ENCODE measurements at places on chromosomes 2 and 18.

GRCh38 chr2:200255549-200255948, 50.9 kb upstream of the SPATS2L start:
- no peak for DNase-seq

DNA sequence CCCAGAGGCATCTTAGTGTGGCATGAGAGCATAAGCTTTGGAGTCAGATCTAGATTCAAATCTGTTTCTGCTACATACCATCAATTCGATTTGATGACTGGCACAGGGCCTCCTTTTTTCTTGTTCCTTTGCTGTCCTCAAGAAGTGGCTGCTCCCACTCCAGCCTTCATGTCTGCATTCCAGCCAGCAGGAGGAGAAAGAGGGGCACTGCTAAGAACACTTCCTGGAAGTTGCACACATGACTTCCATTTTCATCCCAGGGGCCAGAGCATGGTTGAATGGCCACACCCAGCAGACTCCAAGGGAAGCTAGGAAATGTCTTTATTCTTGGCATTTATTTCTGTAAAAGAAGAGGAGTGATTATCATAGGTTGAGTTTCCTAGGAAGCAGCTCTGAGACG, 50.4 kb downstream of the EML6 start:
- no peak for DNase-seq

DNA sequence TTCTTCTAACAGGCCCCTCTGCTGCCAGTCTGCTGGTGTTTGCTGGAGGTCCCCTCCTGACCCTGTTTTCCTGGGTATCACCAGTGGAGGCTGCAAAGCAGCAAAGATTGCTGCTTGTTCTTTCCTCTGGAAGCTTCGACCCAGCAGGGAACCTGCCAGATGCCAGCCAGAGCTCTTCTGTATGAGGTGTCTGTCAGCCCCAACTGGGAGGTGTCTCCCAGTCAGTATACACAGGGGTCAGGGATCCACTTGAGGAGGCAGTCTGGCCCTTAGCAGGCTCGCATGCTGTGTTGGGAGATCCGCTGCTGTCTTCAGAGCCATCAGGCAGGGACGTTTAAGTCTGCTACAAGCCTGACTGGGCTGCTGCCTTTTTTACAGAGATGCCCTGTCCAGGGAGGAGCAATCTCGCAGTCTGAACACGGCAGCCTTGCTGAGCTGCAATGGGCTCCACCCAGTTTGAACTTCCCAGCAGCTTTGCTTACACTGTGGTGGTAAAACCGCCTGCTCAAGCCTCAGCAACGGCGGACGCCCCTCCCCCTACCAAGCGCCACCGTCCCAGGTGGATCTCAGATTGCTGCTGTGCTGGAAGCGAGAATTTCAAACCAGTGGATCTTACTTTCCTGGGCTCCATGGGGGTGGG, 29.9 kb downstream of the CHCHD5 start:
- DNase-seq, result no peak

- no peak for DNase-seq
Measured at GRCh38 chr2:229652796-229653195, 61.6 kb downstream of the DNER start.

GRCh38 chr2:178072383-178073301, at the start of gene PDE11A:
Gene PDE11A (minus strand): TSS chr2:178072777. CDS start chr2:178072437, 340 bp downstream.
- DNase-seq, result no peak

GRCh38 chr18:57624988-57625387, 3.4 kb upstream of the NARS1 start:
- DNase-seq, result no peak

DNA sequence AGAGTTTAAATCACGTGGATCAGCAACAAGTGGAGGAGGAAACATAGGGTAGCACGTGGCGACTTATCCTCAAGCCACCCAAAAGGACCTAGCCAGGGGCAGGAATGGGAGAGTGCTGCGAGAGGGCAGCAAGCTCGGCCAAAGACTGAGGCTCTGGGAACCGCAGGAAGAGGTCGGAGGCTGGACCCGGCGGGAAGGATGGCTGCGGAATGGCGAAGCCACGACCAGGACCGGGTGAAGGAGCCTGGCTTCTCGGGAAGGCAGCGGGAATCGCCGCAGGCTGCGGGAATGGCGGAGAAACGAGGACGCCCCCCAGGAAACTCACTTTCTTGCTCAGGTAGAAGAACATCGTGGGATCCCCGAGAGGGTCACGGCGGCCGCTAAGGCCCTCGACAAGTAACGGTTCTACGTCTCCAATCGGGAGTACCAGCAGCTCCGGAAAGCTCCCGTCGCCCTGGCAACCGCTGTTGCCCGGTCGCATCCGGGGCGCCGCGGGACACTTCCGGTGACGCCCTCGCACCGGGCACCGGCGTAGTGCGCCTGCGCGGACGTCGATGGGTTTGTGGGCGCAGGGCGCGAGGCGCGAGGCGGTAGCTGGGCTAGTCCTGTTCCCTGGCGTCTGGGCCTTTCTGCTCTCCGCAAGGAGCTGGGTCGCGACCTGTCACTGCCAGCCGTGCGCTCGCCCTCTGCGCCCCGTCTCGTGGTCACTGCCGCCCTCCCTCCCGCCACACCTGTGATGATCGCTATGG, at the start of gene WDR35:
Gene WDR35 (minus strand): TSS at position 439 of the 749 bp plus-strand sequence. CDS start 90 bp downstream, at position 349.
- peak; percentile 87 for DNase-seq

GRCh38 chr2:37454851-37455762, 110.7 kb downstream of the QPCT start:
- no peak for DNase-seq

- DNase-seq, result no peak
Measured at GRCh38 chr18:74453016-74453566, 4.0 kb downstream of the DIPK1C start.

DNA sequence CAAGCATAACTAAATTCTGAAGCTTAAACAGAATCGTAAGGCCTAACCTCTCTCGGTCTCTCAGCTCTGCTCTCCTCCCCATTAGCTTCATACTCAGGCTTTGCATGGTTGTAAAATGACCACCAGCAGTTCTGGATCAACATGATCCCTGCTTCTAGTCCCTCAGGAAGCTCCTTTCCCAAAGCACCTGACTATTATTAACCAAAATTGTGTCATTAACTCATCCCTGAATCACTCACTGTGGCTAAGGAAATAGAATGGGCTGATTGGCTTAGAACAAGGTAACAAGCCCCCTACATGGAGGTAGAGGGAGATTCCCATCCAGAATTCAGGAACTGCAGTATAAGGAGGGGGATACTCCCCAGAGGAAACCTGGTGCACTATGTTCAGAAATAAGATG, 448.3 kb downstream of the ARHGAP15 start:
- DNase-seq, result no peak

GRCh38 chr18:67468038-67468437, 48.5 kb downstream of the DSEL start:
- no peak for DNase-seq

DNA sequence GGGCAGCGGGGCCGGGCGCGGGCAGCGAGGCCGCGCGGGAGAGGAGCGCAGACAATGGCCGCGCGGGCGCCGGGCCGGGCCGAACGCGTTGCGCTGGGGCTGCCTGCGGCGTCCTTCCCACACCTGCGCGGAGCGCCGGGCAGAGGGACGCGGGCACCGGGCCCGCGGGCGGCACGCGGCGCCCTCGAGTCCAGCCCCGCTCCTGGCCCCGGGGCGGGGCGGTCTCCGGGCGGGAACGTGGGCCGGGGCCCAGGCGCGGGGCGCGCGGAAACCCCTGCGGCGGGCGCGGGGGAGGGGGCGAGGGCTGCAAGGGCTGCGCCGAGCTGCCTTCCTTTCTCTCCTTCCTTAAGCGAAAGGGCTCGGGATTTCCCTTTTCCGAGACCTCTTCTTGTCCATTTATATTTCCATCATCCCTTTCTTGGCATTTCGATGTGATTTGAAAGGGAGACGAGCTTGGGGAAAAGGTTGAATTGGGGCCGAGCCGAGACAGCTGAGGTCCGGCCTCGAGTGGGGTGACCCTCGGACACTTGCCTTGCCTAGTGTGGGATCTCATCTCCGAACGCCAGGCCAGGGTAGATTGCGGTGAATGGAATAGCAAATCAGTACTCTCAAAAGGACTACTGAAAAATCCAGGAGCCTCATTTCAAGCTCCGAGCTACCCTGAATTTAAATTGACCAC, 676 bp downstream of the KLHL23 start:
- no peak for DNase-seq

DNA sequence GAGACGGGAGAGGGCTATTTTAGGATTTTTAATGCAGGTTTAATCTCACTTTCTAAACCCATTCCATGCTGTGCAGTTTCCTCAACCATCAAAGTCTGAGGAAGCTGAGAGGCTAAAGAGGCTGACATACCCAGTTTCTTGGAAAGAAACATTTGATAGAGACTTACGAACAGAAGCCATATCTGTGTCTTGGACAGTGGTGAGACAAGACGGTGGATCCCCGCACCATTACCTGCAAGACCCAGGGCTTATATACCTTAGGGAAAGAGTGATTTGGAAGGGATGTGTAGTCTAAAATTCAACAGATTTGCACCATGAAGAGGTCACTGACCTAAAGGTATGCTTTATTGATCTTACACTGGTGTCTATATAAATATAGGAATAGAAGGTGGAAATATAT, 13.5 kb downstream of the EEF1B2 start:
- DNase-seq, result no peak

GRCh38 chr2:239261356-239261755, 139.5 kb downstream of the HDAC4 start:
- no peak for DNase-seq

- DNase-seq, result no peak
Measured at GRCh38 chr2:236919209-236919608, 166.5 kb upstream of the COPS8 start.
